ENCODE measurements at places on chromosomes 16 and 17.

- no peak for DNase-seq
Observed at GRCh38 chr17:21194226-21194625, 19.7 kb downstream of the TMEM11 start.

GRCh38 chr17:4426499-4427208 lies 7.1 kb upstream of the SPNS3 start:
- DNase-seq, result no peak

DNA sequence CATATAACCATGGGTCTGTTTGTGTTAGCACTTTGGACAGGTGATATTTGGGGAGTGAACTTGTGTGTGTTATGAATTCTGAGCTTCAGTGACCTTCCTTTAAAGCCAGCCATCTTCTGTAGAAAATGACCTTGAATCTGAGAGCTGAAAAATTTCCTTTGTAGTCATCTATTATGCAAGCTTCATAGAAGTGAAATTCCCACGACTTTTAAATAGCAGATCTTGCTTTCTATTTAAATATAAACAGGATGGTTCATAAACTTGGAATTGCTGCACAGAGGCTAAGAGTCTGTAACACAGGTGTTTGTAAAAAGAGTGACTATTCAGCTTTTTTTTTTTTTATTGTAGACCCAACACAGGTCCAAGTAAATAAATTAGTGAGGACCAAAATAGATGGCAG lies 85.5 kb downstream of the MARCHF10 start:
- DNase-seq, result no peak

GRCh38 chr17:28763804-28764266 lies 20.0 kb downstream of the TRAF4 start:
- DNase-seq, result peak; percentile 76

GRCh38 chr17:7260151-7260550 lies 2.1 kb downstream of the CLDN7 start:
- no peak for DNase-seq

GRCh38 chr16:60642956-60643355 lies 1393.3 kb downstream of the CDH8 start:
- no peak for DNase-seq

DNA sequence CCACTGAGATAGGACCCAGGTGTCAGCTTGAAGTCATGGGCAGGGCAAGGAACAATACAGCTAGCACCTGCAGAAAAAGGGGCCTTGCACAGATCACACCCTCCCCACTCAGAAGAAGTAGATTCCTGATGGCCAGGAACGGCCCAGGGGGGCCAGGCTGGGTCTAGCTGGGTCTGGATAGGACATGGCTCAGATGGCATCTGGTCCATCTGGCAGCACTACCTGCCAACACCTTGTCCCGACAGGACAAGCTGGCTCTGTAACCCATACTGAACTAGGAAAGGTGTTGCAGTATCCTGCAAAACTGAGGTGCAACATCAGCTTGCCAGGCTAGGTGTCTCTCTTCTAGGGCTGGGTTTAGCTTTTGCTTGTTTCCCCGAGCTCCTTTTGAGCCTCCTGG lies 38.9 kb upstream of the GFOD2 start:
- DNase-seq, result no peak

- DNase-seq, result peak; percentile 76
Observed at GRCh38 chr16:4306470-4307214, 9.2 kb upstream of the GLIS2 start.

GRCh38 chr17:17159571-17159970 lies 46.6 kb downstream of the PLD6 start:
- no peak for DNase-seq

DNA sequence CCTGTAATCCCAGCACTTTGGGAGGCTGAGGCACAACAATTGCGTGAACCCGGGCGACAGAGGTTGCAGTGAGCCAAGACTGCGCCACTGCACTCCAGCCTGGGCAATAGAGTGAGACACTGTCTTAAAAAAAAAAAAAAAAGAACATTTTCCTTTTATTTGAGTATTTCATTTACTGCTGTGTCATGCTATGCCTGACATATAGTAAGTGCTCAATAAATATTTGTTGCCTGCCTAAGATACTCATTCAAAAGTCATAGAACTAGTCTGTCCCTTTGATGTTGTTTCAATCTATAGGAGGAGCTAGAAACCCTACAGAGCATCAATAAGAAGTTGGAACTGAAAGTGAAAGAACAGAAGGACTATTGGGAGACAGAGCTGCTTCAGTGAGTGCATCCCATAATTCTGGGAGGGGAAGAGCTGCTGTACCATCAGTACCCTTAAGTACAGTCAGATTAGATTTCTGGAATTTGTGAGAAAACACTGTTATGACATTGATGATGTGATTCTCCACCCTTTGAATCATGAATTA lies 20.0 kb downstream of the CALCOCO2 start:
- DNase-seq, result peak; percentile 32

DNA sequence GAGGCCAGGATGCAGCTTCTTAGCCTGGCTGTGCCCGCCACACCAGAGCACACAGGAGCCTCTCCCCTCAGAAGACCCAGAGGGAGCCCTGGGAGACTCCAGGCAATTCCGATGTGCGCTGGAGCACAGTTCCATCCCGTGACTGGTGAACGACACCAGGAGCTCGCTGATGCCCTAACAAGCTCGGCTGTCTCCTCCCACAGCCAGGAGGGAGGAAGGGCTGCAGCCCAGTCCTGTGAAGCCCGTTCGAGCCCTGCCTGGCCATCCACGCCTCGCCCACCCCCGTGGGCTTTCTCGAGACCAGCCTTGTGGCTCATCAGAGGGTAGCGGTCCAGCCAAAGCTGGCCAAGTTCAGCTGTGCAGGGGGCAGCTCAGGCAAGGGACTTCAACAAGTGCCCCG lies 21.8 kb upstream of the RASD1 start:
- no peak for DNase-seq

DNA sequence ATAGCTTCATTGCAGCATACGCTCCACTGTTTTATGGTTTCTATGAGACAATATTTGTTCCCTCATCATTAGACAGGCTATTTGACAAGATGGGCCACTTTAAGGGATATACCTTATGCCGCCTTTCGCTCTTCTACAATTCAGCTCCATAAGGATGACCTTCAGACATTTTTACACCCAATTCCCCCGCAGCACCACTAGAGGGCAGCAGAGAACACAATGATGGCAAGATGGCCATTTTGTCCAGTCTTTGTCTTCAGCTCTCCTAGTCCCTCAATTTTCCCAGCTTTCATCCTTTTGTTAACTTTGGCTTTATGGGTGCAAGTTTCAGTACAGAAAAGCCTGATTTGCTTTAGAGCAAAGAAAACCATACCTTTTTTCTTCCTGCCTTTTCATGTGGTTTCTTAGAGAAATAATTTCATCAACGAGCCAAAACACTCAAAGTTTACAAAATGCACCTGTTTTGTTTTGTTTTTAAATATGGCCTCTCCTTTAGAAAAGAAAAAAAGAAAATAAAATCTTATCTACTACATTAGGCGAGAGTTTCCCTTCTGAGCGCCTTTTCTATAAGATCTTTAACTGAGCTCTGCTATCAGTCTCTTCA lies 355.3 kb downstream of the TOX3 start:
- peak; percentile 51 for DNase-seq

- DNase-seq, result peak; percentile 10
Observed at GRCh38 chr16:4511441-4512082, 27.0 kb downstream of the CDIP1 start.

DNA sequence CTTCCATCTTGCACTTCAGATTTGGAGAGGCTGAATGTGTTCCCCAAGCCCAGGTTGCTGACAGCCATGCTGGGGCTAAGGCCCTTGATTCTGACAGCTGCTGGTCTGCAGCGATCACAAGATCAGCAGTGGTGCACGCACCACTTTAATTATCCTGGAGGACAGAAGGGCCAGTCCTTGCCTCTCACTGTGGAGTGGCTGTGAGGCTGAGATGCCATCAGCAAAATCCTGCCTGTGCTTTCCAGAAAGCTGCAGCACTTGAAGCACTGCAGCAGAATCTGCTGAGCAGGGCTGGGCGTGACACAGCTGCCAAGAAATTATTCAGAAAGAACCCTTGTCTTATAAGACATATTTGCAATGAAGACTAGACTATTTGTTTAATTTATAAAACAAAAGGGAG lies 37.1 kb downstream of the NUP93 start:
- no peak for DNase-seq

- no peak for DNase-seq
Observed at GRCh38 chr17:31740611-31741082, 118.4 kb downstream of the COPRS start.

- no peak for DNase-seq
Observed at GRCh38 chr16:55912022-55912421, 36.8 kb upstream of the CES5A start.

GRCh38 chr17:37744961-37745800 lies at the start of gene HNF1B:
HNF1B (minus strand) TSS chr17:37745059; CDS start chr17:37744884, 175 bp downstream.
- DNase-seq, result peak; percentile 47

DNA sequence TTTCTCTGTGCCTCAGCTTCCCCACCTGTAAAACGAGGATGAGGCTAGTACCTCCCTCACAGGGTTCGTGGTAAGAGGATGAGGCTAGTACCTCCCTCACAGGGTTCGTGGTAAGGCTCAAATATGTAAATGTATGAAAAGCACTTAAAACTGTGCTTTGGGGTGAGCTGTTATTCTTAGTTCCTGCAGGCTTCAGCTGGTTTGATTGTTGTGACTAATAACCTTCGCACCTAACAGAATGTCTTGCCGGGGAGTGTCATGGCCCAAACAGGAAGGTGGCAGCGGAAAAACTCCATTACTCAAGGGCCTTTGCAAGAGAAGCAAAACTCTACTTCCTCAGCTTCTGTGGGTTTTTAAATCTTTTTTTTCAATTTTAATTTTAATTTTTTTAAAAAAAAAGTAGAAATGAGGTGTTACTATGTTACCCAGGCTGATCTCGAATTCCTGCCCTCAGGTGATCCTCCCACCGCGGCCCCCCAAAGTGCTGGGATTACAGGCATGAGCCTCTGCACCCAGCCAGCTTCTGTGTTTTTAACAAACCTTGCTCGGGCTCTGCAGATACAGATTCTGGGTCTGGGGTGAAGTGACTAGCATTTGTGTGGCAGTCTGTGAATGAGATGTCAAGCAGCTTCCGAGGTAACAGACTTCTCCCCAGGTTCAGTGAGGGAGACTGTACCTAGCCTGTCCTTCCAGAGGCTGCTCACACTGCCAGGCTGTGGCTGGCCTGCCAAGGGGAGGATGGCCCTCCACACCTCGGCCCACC lies 103.0 kb downstream of the RAB11FIP4 start:
- DNase-seq, result no peak

- DNase-seq, result no peak
Observed at GRCh38 chr16:30778549-30779244, 8.3 kb downstream of the ZNF629 start.

- DNase-seq, result no peak
Observed at GRCh38 chr16:57711993-57712392, 17.4 kb downstream of the DRC7 start.

- DNase-seq, result no peak
Observed at GRCh38 chr16:86060381-86061317, 161.7 kb downstream of the IRF8 start.

GRCh38 chr16:23843143-23843542 lies 7.4 kb downstream of the PRKCB start:
- no peak for DNase-seq

- DNase-seq, result no peak
Observed at GRCh38 chr17:56761387-56761786, 72.3 kb downstream of the C17orf67 start.

DNA sequence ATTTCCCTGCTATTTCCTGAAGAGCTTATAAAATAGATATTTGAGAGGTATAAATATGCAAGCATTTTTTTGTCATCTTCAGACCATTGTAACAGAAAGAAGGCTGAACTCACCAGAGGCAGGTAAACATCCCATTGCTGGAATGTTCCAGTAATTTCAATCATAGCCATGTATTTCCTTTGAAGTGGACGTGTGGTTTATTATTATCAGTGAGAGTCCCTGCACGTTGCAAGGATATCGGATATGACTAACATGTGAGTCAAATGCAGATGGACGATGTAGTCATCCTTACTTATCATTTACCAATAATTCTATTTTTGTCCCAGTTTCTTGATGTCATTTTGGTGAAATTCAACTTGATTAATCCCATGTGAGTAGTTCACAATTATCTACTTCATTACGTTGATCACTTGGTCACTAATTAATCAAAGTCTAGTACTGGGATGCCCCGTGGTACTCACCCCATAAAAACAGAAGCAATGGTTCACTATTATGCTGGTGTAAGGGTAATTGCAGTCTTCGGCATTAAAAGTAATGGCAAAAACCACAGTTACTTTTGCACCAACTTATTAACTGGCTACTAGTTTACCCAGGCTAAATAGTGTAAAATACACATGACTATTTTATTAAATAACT lies 89.5 kb downstream of the VAT1L start:
- no peak for DNase-seq

DNA sequence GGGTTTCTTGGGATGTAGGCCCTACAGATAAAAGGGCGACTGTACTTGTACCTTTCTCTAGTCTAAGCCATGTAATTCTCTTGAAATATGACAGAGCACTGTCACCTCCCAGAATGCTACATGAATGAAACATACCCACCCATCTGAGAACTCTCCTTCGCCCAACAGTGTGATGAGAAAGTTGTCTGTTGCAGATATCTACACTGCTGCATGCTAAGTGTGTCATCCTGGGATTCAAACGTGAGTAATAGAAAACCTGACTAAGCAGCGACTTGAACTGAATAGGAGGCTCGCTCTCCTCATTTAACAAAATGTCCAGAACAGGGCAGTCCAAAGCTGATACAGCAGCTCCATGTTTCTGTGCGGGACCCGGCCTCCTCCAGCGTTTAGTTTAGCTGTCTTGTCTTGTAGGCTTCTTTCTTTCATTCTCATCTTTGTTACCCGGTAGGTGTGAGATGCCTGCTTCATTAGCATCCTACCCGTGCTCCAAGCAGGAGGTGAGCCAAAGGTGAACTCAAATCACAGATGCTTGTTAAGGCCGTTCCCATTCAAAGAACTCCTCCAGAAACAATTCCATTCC lies 211.9 kb downstream of the PRKCA start:
- DNase-seq, result no peak

DNA sequence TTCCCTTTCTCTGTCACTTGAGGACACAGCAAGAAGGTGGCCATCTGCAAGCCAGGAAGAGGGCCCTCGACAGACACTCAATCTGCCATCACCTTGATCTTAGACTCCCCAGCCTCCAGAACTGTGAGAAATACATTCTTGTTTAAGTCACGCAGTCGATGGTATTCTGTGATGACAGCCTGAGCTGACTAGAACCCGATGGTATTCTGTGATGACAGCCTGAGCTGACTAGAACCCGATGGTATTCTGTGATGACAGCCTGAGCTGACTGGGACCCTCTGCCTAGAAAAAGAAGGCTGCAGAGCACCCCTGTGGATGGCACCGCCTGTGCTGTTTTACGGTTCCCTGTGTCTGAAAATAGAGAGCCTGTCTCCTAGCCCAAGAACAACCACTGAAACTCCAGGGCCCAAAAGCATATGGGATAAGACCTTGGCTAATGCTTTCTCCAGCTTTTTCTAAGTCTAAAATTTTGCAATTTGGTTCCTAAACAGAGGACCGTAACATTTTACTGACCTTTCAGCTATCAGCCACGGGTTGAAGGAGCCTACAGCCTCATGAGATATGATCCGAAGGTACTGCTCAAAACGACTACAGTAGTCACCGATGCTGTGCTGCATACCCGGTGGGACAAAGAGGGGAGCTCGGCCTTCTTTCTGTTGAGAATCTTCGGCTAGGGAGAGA lies 33.1 kb upstream of the PITPNM3 start:
- no peak for DNase-seq
